Activated CD4-positive, alpha-beta T cell treated with anti-CD3 and anti-CD28 coated beads for 48 hours (primary cell): ENCODE measurements at places on chromosomes 4 and X.

- DNase-seq, result no peak
Measured at GRCh38 chr4:187276736-187277408, 553.2 kb upstream of the FAT1 start.

DNA sequence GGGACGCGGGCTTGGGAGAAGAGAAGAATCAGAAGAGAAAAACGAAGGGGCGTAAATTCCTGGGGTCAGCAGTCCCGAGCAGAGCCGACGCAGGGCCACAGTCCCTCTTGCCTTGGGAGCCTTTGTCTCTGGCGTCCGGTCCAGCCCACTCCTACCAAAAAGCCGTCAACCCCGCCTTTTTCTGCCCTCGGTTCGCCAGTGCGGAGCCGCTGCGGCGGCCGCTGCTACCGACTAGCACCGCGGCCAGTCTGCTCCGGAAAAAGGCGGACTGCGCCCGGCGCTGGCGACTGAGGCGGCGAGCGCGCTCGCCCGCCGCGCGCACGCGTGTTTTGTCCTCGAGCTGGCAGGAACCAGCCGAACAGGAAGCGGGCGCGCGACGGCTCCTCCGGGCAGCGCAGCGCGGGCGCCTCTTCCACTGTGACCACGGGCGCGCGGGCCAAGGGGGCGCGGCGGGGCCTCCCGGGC is 502 bp downstream of the HNRNPDL start:
- no peak for DNase-seq

DNA sequence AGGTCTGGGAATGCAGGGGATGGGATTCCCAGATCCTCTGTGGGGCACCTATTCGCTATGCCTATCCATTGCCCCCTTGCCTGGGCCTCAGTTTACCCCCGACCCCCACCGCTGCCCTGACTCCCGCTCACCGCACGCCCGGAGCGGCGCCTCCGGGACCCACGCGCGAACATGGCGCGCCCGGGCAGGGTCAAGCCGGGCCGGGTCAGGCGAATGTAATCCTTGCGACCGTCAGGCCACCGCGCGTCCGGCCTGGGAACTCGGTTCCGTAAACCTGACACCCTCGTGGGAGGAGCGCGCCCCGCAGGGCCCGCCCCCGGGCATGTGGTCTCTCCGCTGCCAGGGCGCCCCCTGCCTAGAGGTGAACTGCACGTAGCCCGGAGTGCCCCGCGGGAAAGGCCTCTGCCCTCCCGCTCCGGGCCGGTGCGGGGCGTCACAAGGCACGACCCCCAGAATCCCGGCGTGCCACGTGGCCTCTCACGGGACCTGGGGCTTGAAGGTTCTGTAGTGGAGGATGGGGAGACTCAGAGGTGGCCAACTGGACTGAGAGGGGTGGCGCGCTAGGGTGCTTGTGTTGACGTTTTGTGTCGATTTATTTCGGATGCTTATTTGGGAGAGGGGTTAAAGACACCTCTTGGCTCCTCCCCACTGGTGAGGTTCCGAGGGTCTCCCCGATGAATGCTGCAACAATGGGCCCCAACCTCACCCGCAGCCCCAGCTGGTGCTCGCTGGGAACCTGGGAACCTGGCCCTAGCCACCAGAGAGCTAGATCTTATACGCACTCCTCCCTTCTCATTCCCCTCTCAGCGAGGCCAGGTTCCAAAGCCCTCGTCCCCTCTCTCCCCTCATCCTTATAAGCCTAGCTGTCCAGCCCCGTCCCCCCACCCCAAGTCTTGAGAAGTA is at the start of gene PRICKLE3:
Gene PRICKLE3, minus strand, starts transcription at position 249 of the 903 bp plus-strand sequence. Its CDS starts 76 bp downstream, at position 173.
- peak; percentile 81 for DNase-seq

DNA sequence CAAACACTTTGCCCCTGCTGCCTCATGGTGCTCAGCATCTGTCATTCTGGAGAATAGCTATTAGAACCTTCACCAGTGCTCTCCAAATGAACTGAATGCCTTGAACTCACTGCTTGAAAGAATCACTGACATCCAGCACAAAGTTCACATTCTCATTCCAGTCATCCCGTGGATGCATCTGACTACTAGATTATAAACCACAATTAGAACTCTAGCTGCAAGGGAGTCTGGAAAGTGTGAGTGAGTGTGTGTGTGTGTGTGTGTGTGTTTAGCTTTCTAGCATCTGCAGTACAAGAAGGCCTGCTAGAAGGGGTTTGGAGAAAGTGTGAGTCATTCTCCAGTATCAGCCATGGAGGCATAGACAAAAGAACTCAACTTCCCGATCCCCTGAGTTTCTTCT is 71.3 kb upstream of the DYNLT3 start:
- no peak for DNase-seq

GRCh38 chrX:143768976-143769375 is 48.4 kb upstream of the SPANXN2 start:
- DNase-seq, result no peak

DNA sequence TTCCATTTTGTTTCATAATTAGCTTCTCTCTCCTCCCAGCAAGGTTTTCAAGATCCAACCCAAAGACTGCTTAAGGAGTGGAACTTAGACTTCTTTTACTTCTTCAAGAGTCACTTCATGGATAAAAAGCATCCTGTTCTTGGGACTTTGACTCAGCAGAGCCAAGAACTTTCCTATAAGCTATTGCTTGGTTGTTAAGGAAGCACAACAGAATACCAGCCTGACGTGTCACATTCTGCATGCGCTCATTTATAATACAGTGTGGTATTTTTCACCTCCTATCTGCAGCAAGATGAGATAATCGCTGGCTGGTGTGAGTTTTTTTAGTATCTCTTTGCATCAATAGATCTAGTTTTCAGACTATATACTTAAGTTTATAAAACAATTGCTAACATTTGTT is 152.1 kb downstream of the PALLD start:
- DNase-seq, result no peak

DNA sequence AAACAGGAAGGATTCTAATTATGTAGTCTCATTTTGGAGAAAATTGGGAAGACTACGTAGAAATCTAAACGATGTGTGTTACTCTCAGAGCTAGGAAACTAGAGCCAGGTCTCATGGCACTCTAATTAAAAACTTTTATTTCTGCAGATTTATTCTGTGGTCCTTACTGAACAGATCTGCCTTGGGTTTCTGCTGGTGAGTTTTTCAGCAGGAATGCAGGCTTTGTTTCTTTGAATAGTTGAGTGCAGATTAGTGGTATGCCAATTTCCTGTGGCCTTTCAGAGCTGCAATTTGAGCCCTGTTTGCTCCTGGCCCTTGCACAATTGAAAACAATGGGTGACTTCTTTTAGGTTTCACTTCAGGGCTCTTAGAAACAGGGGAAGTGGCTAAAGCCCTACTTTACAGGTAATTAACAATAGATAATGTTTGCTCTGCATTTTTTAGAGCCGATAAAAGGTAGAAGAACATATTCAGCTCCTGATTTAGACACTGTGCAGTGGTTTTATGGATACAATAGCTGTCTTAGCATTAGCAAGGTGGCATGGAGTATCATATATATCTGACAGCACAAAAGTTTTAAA is 21.8 kb downstream of the SPRY1 start:
- no peak for DNase-seq

DNA sequence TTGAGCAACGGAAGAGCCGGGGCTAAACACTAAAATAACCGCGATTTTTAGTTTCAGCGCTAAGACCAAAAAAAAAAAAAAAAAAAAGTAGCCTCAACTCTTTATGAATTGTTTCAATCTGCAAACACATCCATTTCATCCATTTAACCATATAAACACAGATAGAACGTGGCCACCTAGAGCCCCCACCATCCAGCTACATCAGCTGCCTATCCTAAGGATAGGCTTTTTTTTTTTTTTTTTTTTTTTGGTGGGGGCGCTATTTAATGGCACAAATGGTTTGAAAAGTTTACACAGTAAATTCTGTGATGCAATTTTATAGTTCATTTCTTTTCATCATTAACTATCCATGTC is 492 bp upstream of the HDAC8 start:
- no peak for DNase-seq

- no peak for DNase-seq
Measured at GRCh38 chr4:69765751-69766150, 5.3 kb upstream of the SULT1B1 start.
